ENCODE measurements at places on chromosomes 3 and 15. TPM values are rescaled to one million over a fixed set of nuclear protein-coding genes. Genes with fewer than 3 reads are reported as not detected.
A peak's percentile ranks its signal among the peaks of the same experiment; 100 is the strongest.

DNA sequence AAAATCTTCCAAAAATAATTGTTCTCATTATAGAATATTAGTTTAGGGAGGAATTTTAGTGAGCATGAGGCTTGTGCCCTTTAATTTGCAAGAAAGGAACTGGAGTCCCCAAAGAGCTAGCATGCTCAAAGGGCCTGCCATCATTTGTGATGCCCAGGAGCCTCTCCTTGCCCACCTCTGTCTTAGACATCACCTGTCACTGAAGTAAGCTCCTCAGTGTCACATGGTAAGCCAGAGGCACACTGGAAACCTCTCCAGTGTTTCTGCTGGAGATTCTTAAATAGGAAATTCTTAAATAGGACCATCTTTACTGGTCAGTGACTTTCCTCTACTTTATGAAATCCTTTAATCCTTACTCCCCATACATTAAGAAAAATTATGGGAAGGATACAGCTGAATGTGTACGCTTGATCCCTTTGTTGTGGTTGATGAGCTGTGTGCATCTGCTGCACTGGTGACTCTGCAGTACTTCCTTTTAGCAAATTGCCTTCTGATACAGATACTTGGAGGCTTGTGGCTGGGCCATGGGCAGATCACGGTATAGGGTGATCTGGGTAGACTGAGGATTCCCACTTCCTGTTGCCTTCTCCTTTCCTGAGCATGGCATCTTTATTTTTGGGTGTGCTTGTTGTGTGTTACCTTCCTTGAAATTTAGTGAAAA, 197.4 kb downstream of the KLHL25 start:
- no peaks in the 10 kb centered on the region for H3K36me3 ChIP-seq
- H3K4me1 ChIP-seq, result peaks cover 24% of the 10 kb centered on the region
- H3K27me3 ChIP-seq, result no peaks in the 10 kb centered on the region
- no peak for DNase-seq

GRCh38 chr15:74007820-74008371, 13.4 kb downstream of the PML start:
- H3K4me1 ChIP-seq, result no peaks in the 10 kb centered on the region
- no peak overlapping the region for H3K4me3 ChIP-seq

- DNase-seq, result no peak
- no peaks in the 10 kb centered on the region for H3K36me3 ChIP-seq
- H3K4me1 ChIP-seq, result no peaks in the 10 kb centered on the region
- no peak overlapping the region for H3K27ac ChIP-seq
Observed at GRCh38 chr3:99659951-99660350, 21.6 kb downstream of the COL8A1 start.

The SEMA5B gene
- total RNA-seq, result 2.3 TPM

DNA sequence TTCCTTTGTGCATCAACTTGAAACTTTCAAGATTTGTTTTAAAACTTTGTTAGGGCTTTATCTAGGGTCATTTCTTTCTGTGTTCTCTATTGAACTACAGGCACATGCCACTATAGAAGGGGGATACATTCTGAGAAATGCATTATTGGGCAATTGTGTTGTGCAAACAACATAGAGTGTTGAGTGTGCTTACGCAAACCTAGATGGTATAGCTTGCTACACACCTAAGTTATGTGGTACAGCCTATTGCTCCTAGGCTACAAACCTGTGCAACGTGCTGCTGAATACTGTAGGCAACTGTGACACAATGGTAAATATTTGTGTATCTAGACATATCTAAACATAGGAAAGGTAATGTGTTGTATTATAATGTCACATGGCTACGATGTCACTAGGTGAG, 33.0 kb upstream of the KLF13 start:
- no peak overlapping the region for H3K27ac ChIP-seq
- no peak for DNase-seq
- no peaks in the 10 kb centered on the region for H3K4me1 ChIP-seq
- peaks cover 7% of the 10 kb centered on the region for H3K27me3 ChIP-seq

GRCh38 chr3:197430502-197430901, 125.3 kb downstream of the BDH1 start:
- DNase-seq, result peak; percentile 25
- no peak overlapping the region for H3K27ac ChIP-seq
- no peak overlapping the region for H3K4me3 ChIP-seq
- no peaks in the 10 kb centered on the region for H3K27me3 ChIP-seq
- no peaks in the 10 kb centered on the region for H3K36me3 ChIP-seq

DNA sequence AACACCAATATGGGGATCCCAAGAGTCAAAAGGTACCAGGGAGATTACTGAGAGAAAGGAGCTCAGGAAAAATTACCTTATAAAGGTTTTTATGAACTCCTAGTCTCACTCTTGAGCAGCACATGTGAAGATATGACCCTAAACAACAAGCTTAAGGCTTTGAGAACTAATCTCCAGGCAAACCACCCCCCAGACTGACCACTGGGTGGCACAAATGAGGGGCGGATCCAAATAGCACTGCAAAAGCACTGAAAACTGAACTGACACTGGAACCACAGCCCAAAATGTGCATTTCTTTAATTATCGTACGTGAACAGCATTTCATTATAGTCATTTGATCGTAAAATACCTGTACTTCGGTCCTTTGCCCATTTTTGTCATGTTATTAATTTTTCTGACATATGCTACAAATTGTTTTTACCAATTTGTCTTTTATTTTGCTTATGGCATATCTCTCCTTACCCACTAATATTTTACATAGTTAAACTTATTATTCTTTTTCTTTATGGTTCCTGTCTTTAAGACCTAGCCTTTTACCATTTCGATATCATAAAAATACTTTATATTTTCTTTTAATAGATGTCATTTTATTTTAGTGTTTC, 31.5 kb upstream of the TFDP2 start:
- H3K27me3 ChIP-seq, result no peaks in the 10 kb centered on the region
- peak; percentile 68 for DNase-seq
- no peak overlapping the region for H3K27ac ChIP-seq
- H3K4me3 ChIP-seq, result no peak overlapping the region
- H3K4me1 ChIP-seq, result no peaks in the 10 kb centered on the region

GRCh38 chr3:25021816-25022215, 406.2 kb upstream of the RARB start:
- H3K4me3 ChIP-seq, result no peak overlapping the region
- no peaks in the 10 kb centered on the region for H3K27me3 ChIP-seq
- H3K36me3 ChIP-seq, result no peaks in the 10 kb centered on the region
- H3K27ac ChIP-seq, result no peak overlapping the region
- DNase-seq, result peak; percentile 66

- H3K4me3 ChIP-seq, result peak overlapping the region; percentile 97
- peak; percentile 61 for DNase-seq
- H3K27ac ChIP-seq, result no peak overlapping the region
- H3K36me3 ChIP-seq, result no peaks in the 10 kb centered on the region
Observed at GRCh38 chr3:41202834-41203345, 3.6 kb downstream of the CTNNB1 start.

The CHDH gene
- 36.1 TPM for total RNA-seq

DNA sequence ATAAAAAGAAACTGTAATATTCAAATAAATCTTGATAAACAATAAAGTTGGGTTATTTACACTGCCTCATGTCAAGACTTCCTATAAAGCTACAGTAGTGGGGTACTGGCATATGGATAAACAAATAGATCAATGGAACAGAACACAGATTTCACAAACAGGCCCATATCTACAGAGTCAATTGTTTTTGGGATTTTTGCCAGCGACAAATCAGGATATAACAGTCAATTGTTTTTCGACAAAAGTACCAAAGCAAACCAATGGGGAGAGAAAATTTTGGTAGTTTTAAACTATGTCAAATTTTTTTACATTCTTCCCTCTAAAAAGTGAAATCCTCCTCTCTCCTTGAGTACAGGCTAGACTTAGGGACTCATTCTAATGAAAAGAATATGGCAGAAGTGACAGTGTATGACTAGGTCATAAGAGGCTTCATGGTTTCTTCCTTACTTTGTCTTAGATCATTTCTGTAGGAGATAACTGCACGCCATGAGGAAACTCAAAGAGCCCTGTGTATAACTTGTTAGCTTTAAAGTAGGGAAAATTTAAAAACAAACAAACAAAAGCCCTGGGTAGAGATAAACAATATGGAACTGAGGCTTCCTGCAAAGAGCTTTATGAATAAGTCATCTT, 16.9 kb downstream of the IP6K1 start:
- no peak overlapping the region for H3K4me3 ChIP-seq
- H3K27me3 ChIP-seq, result no peaks in the 10 kb centered on the region
- H3K4me1 ChIP-seq, result no peaks in the 10 kb centered on the region
- H3K27ac ChIP-seq, result no peak overlapping the region
- no peak for DNase-seq

The DISP2 gene
- total RNA-seq, result 0.21 TPM

The DNAJC17 gene
- 58.2 TPM for total RNA-seq

The UBE2E2 gene
- total RNA-seq, result 140 TPM

- H3K27me3 ChIP-seq, result no peaks in the 10 kb centered on the region
- no peaks in the 10 kb centered on the region for H3K36me3 ChIP-seq
- H3K4me3 ChIP-seq, result no peak overlapping the region
- no peak overlapping the region for H3K27ac ChIP-seq
- DNase-seq, result no peak
- no peaks in the 10 kb centered on the region for H3K4me1 ChIP-seq
Observed at GRCh38 chr3:193974191-193974652, 161.7 kb upstream of the HES1 start.

GRCh38 chr3:47716656-47717055, 65.0 kb downstream of the SMARCC1 start:
- peak; percentile 2 for DNase-seq
- H3K27ac ChIP-seq, result peak overlapping the region; percentile 47
- no peak overlapping the region for H3K4me3 ChIP-seq
- no peaks in the 10 kb centered on the region for H3K27me3 ChIP-seq
- H3K4me1 ChIP-seq, result peaks cover 18% of the 10 kb centered on the region
- H3K36me3 ChIP-seq, result peaks cover 48% of the 10 kb centered on the region

DNA sequence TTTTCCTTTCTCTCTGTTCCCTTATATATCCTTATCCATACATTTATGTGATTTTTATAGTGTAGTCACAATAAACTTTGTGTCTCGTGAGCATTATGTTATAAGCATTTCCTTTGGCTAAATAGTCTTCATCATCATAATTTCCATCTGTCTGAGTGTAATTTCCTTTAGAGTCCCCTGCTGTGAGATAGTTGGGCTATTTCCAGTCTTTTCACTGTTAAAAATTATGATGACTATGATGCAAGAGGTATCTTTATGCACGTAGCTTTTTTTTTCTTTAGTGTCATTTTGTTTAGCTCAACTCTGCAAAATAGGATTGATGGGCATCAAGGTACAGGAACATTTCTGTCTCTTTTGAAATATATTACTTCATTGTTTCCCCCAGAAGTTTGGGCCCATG, 26.9 kb upstream of the CA12 start:
- H3K4me1 ChIP-seq, result no peaks in the 10 kb centered on the region
- no peak overlapping the region for H3K27ac ChIP-seq
- DNase-seq, result peak; percentile 51

The WDR93 gene
- 0.06 TPM for total RNA-seq

The CCR5 gene
- not detected for total RNA-seq

GRCh38 chr3:128410669-128411573, 55.8 kb downstream of the DNAJB8 start:
- no peaks in the 10 kb centered on the region for H3K27me3 ChIP-seq
- no peak for DNase-seq
- H3K27ac ChIP-seq, result peak overlapping the region; percentile 60
- H3K4me1 ChIP-seq, result peaks cover 24% of the 10 kb centered on the region
- H3K4me3 ChIP-seq, result no peak overlapping the region

- no peak overlapping the region for H3K27ac ChIP-seq
- H3K4me1 ChIP-seq, result no peaks in the 10 kb centered on the region
- H3K27me3 ChIP-seq, result no peaks in the 10 kb centered on the region
- H3K4me3 ChIP-seq, result no peak overlapping the region
- no peaks in the 10 kb centered on the region for H3K36me3 ChIP-seq
- no peak for DNase-seq
Observed at GRCh38 chr15:82177291-82178010, 85.1 kb downstream of the EFL1 start.

DNA sequence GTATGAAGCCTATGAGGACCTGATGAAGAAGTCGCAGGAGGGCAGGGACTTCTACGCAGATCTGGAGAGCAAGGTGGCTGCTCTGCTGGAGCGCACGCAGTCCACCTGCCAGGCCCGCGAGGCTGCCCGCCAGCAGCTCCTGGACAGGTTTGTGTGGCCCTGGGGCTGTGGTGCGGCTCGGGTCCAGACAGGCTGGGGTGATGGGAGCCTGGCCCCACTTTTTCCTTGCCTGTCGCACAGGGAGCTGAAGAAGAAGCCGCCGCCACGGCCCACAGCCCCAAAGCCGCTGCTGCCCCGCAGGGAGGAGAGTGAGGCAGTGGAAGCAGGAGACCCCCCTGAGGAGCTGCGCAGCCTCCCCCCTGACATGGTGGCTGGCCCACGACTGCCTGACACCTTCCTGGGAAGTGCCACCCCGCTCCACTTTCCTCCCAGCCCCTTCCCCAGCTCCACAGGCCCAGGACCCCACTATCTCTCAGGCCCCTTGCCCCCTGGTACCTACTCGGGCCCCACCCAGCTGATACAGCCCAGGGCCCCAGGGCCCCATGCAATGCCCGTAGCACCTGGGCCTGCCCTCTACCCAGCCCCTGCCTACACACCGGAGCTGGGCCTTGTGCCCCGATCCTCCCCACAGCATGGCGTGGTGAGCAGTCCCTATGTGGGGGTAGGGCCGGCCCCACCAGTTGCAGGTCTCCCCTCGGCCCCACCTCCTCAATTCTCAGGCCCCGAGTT, 29.0 kb downstream of the PTPN23 start:
- no peaks in the 10 kb centered on the region for H3K27me3 ChIP-seq
- H3K4me3 ChIP-seq, result no peak overlapping the region
- H3K36me3 ChIP-seq, result peaks cover 26% of the 10 kb centered on the region
- DNase-seq, result no peak

The KBTBD13 gene
- 3.3 TPM for total RNA-seq

The ATP2B2 gene
- total RNA-seq, result 0.63 TPM

GRCh38 chr3:150388498-150389418, 19.3 kb upstream of the TSC22D2 start:
- DNase-seq, result no peak
- H3K4me3 ChIP-seq, result no peak overlapping the region
- H3K27ac ChIP-seq, result no peak overlapping the region
- H3K4me1 ChIP-seq, result peaks cover 4% of the 10 kb centered on the region
- no peaks in the 10 kb centered on the region for H3K36me3 ChIP-seq

DNA sequence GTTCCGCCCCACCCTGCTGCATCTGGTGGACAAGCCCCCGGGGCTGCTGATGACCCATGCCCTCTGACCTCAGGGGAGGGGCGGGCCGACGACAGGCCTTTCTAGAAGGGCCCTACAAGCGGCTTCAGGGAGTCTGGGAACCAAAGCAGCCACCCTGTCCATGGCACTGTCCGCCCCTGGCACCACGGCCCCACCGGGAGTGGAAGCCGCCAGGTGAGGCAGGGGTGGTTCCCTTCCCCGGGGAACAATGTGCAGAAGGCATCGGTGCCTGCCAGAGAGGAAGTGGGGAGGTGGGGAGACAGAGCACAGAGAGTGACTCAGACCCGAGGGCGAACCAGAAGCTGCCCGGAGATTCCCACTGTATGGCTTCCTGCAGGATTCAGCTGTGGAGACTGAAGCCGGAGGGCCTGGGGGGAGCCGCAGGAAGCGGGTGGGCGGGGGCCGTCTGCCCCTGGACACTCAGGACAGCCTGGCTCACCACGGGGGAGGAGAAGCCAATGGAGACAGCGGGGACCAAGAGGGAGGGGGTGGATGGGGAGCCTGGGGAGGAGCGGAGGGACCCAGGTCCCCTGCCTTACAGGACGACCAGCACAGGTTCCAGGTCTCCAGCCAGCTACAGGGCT, 134.0 kb downstream of the TPRA1 start:
- H3K4me1 ChIP-seq, result no peaks in the 10 kb centered on the region
- peak; percentile 63 for DNase-seq
- H3K4me3 ChIP-seq, result no peak overlapping the region
- no peak overlapping the region for H3K27ac ChIP-seq
- no peaks in the 10 kb centered on the region for H3K36me3 ChIP-seq

The DPPA2 gene
- not detected for total RNA-seq

The CHRFAM7A gene
- 2.0 TPM for total RNA-seq

Data from cardiac muscle cell (in vitro differentiated cells and primary cell).